ENCODE measurements at places on chromosomes 1 and 21.

- DNase-seq: no peak
These were observed 45.6 kb upstream of the ACTRT2 start for GRCh38 chr1:2975466-2976179.

DNA sequence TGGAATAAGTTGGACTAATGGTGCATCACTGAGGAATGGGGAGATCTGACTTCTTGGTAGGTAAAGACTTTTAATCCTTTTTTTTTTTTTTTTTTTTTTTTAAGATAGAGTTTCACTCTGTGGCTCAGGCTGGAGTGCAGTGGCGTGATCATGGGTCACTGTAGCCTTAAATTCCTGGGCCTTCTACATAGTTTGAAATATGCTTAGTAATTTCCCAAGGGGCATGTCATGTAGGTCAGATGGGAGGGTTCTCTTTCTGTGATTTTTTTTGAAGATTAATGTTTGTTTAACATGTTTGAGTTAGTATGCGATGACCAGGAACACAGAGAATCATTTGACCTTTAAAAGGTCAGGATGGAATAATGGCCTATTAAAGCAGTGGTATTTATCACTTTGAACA, 129.1 kb downstream of the S1PR1 start:
- no peak for DNase-seq

- DNase-seq: no peak
These were observed 32.4 kb downstream of the CITED4 start for GRCh38 chr1:40829631-40830245.

- no peak for DNase-seq
These were observed 2.5 kb downstream of the UCK2 start for GRCh38 chr1:165829888-165830287.

DNA sequence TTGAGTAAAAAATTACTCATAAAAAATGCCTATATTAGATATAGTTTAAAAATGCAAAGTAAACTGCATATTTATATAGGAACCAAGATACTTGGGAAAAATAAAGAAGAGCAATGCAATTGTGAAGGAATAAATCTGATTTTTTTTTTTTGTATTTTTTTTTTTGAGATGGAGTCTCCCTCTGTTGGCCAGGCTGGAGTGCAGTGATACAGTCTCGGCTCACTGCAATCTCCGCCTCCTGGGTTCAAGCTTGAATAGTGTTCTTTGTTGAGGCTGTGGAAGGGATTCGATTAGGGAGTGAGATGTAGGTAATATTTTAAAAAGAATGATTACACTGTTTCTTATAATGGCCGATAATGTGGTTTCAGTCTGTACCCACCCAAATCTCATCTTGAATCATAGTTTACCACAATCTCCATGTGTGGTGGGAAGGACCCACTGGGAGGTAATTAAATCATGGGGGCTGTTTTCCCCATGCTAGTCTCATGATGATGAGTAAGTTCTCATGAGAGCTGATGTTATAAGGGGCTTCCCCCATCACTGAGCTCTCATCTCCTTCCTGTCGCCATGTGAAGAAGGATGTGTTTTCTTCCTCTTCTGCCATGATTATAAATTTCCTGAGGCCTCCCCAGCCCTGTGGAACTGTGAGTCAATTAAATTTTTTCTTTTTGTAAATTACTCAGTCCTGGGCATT, 1765.9 kb downstream of the PLA2G4A start:
- no peak for DNase-seq

DNA sequence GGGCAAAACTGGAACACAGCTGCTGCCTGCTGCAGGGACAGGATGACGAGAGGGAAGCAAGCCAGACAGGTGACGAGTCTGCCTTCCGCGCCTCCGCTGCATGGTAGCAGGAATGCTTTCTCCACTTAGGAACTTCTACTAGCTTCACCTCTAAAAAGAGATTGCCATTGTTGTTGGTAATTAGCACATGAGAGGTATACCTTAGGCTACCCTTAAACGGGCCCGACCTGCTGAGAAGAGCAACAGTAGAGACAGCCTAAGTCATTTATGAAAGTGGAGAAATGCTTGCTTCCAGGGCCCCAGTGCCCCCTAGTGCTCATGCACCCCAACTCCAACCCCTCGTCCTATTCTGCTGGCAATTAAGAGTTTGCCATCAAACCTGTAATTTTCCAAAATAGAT, 96.9 kb upstream of the AKT3 start:
- no peak for DNase-seq

DNA sequence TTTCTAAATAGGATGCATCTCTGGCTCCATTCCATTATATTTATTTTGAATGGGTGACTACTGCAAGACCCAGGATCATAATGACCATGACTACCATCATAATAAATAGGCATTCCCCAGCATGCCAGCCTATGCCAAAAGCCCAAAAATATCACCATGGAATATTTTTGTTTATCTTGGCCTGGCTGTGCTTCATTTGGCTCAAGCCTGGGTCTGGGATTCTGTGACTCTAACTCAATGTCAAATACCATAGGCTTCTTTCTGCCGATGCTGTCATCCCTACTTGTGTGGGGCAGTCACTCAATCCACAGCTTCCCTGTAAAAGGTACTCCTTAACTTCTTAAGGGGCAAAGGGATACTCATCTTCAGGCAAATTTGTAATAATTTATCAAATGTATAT, 66.6 kb downstream of the DIRAS3 start:
- no peak for DNase-seq

DNA sequence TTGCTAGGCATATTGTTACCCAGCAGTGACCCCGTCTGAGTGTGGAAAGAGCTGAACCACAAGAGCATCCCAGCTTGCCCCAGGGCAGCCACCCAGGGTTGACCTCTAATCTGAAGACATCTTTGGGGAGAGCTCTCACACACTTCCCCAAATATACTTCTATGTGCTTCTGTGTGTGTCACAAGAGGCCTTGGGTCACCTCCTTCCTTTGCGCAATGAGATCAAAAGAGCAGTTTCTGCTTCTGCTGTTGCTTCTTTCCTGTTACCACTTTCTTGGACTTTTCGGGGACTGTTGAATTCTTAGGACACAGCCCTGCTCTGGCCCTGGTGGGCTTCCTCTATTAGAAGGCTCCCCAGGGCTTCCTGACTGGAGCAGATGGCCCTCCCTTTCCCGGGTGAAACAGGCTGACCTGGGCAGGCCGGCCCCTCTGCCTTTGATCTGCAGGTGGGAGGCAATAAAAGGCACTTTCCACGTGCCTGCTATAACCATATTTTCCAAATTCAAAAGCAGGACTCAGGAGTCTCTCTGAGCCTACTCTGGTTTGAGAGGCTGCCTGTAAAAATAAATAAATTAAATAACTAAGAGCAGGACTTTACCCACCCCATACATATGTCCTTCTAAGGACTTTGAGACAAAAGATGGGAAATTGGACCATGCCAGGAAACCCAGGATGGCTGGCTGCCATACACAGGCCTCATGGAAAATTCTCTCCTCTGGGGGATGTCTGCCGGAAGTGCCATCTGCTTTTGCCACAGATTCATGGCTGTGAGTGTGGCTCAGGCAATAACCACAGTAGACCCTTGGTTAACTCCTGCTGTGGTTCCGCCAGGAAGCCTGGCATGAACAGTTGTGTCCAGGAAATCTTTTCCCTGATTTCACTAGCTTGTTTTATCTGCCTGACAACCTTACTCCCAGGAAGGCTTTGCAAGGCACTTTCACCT, 28.3 kb upstream of the RCSD1 start:
- DNase-seq: no peak

GRCh38 chr1:154773551-154773950, 96.5 kb downstream of the KCNN3 start:
- DNase-seq: no peak

GRCh38 chr1:64082459-64082858, 121.0 kb upstream of the UBE2U start:
- no peak for DNase-seq

GRCh38 chr1:219153723-219154122, 20.0 kb upstream of the LYPLAL1 start:
- no peak for DNase-seq

DNA sequence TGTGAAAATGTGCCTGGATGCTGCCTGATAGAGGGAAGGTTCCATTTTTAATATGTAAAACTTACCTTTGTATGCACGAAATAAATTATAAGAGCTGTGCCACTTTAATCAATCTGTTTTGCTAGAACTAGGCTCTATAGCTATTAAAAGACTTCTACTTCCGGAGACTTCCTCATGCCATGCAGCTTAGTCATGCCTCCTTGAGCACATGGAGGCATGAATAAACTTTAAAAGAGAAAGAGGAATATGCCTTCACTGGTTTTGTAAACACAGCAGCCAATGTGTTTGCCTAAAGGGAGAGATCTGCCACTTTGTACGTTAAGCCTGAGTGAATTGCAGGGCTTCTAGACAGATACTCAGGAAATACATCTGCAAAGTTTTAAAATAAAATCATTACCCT, 604.6 kb downstream of the LRRIQ3 start:
- DNase-seq: no peak

DNA sequence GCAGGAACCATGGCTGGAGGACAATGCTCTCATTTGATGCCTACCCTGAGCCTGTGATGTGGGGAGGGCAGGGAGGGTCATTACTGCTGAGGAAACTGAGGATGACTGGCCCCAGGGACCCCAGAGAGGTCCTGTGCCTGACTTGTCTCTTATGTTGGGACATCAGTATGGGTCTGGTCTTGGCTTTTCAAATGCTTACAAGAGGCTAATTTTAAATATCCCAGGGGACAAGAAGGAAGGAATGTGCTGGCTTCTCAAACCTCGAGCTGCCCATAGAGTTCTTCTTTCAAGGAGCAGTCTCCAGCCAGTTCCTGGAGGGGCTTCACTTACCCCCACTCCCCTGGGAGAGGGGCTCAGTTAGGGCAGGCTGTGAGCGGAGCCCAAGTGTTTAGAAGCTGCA, 168.2 kb downstream of the TRABD2B start:
- DNase-seq: no peak

- no peak for DNase-seq
These were observed 12.4 kb upstream of the SMYD3 start for GRCh38 chr1:246519514-246519913.

DNA sequence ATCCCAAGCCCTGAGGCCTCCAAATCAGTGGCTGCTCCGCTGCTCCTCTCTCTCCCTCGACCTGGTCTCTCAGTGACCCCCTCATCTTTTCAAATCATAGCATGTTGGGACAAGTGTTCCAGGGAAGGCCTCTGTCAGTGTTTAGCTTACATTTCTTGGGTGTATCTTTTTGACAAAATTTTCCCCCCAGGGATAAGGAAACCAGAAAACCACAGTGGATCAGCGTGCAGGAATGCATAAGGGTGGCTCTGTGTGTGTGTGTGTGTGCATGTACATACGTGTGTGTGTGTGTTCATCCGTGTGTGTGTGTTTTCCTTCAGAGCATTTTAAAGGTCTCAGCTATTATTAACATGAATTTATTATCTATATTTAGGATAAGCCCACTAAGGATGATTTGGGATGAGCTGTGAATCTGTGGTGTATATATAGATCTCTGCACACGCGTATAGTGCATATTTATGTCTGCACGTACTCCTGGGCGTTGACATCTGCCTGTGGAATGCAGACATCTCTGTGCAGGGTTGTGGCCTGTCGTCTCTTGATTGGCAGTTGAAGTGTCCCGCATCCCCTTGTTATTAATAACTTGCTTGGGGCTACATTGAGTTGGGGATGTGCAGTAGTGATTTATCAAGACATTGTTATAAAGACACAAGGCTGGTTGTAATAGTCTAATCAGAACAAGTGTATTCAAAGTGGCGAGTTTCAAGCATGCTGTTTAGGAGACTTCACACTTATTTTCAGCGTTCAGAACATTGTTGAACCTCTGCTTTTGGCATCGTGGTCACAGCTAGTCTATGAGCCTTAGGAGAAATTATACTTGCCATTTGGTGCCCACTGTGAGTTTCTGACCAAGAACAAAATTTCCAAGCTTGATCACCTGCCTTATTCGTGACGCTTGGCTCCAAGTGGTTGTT, 55.6 kb downstream of the GALNT2 start:
- DNase-seq: no peak

GRCh38 chr1:25906644-25907300, 553 bp upstream of the STMN1 start:
- DNase-seq: no peak

DNA sequence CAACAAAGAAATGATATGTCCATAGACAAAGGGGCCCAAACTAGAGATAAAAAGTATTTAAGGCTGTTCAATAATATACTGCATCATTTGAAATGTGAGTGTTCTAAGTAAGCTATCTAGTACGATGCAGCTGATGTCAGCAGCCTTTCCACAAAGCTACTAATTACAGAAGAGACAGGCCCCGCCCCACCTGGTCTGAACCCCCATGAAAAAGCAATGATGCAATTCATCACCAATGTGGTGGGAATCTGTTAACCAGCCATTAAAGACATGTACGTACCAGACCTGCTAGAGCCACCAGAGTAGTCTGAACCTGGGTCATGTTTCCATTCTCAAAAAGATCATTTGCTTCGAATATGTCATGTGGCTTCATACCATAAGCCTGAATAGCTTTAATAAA, 25.1 kb downstream of the CNN3 start:
- DNase-seq: no peak

DNA sequence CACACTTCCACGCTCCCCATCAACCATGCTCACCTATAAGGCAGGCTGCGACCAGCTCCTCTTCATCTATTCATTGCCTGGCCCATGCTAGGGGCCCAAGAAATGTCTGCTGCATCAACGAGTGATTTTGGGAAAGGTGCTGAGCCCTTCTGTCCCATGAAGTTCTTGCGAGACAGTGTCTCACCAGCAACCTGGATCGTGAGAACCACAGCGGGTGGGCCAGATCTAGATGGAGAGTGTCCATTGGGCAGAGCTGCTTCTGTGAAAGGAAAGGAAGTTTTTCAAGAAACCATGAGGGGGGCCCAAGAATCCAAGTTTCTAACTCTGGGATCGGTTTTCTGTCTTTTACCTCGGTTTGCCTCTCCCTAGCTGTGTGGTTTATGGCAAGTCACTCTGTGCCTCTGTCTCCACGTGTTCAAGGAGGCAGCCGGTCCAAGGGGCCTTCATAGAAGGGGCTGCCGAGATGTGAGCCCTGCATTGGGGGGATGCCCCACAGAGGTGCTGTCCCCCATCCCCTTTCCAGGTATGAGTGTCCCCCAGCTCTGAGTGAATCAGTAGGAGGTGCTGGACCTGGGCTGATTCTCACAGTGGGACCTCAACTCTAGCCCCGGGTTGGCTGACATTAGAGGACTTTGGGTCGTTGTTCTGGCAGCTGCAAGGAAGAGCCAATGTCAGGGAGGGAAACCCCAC, 8.3 kb upstream of the PADI1 start:
- DNase-seq: no peak

DNA sequence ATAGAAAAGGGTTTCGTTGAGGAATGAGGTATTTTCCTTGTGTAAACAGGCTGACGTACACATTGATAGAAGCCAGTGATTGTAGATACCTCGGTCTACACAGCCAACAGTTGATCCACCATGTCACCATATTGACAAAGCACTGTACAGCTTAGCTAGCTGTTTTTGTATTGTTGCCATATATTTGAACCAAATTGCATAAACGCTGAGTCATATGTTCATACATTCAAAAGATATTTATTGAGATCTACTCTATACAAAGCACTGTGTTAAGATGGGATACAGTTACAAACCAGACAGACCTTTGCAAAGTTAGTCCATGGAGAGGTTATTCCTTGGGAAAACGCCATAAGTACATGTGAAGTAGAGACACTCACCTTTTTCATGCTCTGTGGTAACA, 132.4 kb upstream of the ATP1B1 start:
- no peak for DNase-seq

- no peak for DNase-seq
These were observed 12.3 kb downstream of the ARHGEF10L start for GRCh38 chr1:17551755-17552234.

Measured in activated naive CD4-positive, alpha-beta T cell (primary cell).